ENCODE measurements at places on chromosomes 4 and X.
A peak's percentile ranks its signal among the peaks of the same experiment; 100 is the strongest.

GRCh38 chr4:80072228-80072743 lies 743 bp downstream of the ANTXR2 start:
- DNase-seq = no peak

GRCh38 chrX:18065956-18066355 lies 154.7 kb downstream of the BEND2 start:
- no peak for DNase-seq

DNA sequence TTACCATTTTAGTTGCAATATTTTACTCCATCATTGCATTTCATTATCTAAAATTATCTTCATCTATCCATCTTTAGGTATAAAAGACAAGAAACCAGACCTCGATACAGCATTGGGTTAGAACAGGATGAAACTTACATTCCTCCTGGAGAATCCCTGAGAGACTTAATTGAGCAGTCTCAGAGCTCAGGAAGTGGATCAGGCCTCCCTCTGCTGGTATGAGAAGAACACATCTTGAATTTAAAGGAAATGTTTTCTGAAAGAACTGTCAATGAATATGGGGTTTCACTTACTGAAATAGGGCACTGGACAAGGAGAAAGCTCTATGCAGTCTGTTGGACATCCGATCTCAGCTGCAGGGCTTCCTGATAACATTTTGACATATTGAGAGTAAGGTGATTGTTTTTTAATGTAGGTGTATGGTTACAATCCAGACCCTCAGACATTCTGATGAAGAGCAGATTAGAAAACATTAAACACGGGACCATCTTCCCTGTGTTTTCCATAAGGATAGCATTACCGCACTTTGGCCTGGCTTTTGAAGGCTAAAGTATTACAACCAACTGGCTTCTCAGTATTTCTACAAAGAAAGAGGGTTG lies 367.2 kb downstream of the BMPR1B start:
- DNase-seq = no peak

DNA sequence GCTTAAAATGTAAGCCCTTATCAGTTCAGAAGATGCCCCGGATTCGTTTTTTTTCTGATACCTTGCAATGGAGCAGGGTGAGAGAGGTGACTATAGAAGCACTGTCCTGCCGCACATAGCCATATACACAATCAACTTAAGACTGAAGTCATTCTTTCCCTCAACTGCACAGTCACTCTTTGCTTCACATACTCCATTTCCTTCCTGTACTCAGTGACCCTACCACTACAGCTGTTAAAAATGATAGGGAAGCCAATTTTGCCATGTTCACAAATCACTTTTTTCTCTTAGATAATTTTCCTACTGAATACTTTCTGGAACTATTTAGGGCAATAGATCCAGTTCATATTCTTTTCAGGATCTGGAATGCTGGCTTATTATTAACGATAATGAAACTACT lies 300.0 kb downstream of the ANK2 start:
- DNase-seq = no peak

DNA sequence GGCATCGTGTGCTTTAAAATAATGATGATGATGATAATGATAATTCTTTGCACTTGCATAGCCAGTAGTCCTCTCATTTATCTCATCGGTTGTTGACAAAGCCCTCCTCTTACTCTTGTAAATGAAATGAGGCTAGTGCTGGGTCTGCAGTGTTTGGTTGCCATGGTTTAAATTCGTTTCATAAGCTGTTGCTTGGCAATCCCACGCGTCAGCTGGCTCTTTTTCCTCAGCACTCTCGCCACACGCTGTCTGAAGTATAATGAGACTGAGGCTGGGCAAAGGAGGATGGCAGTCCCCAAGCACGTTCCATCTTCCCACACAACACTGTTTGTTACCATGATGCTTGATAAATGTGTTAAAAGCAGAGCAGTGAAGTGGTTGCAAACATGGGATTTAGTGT lies 15.5 kb downstream of the PAGE4 start:
- no peak for DNase-seq

DNA sequence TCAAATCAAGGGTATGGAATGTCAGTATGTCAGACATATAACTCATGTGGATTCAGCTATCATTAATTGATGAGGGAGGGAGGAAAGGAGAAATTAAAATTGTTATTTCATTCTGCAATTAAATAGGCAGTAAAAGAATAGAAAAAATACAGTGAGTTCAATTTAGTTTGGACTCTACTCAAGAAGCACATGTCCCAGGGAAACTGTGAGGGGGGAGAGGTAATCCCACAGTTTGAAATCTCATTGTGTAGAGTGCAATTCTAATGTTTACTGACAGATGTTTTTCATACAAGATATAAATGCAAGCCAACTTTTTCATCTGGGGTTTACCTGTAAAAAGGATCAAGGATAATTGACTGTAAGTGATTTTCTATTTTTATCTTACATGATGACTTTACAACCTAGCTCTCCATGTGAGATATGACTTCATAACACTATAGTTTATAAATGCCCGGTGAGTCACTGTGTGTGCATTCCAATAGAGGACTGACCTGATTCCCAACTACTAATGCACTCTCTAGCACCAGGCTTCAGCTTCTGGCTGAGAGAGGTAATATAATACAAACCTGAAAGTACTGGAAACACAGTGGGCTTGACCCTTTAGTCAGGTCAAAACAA lies 35.2 kb upstream of the SCD5 start:
- DNase-seq = no peak

GRCh38 chrX:14356401-14356800 lies 172.9 kb upstream of the GLRA2 start:
- DNase-seq = no peak

GRCh38 chr4:85243857-85244256 lies 231.1 kb upstream of the ARHGAP24 start:
- no peak for DNase-seq

DNA sequence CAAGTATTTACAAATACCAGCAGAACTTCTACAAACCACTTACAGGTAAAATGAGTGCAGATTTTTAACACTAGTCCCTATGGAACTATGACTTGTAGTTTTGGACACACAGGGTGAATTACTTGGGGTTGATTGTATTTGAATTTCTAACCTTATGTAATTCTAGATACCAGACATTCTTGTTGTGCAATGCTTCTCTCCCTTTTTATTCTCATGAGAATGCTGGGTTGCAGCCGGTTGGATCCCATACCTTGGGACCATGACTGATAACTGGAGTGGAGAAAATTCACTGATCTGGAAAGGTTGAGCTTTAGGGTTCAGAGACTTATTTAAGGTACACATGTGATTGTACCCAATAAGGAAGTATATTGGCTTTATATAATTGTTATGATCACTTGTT lies 8.8 kb downstream of the TET2 start:
- DNase-seq = no peak

DNA sequence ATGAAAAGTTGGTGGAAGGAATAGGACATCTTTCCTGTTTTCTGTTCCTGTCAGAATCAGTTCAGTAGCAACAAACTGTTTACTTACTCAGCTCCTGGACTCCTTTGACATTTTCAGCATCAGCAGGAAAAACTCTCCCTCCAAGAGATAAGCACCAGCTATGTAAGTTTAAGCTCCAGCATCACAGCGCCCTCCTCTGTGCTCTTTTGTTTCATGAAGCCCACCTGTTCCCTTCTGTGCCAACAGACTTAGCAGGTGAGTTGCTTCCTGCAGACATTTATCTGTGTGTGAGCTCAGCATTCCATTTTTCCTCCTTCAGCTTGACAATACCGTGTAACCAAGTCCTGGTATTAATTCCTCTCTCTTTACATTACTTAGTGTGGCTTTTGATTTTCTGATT lies 644.1 kb upstream of the AGA start:
- no peak for DNase-seq

- DNase-seq = peak; percentile 53
Measured at GRCh38 chrX:49184294-49185281, 1.6 kb downstream of the PRICKLE3 start.

DNA sequence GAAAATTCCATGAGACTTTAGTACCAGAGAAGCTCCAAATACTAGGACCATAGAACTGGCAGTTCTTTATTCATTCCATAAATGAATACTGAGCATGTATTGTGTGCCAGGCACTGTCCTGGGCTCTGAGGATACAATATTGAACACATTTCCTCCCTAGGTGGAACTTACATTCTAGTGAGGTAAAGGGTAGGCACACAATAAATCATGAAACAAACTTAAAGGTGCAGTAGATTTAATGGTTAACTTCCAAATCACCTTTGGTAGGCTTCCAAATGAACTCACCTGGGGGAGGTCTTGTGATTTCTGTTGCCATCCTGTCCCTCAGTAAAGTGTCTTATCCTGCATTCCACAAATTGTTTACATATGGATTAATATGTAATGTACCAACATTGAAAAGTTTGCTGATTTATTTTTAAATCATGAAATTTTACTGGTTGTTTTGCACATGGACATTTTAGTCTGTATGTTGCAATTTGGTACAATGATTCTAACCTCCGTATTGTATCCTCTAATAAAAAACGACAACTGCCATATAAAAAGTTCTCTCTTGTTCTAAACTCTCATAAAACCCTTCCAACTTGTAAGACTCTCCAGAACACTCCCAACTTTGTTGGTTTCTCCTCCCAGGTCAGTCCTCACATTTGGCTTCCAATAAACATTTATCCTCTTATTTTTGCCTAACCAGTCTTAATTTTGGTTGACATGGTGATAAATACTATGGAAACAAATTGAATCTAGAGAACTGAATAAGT lies 4.5 kb upstream of the MAGEA11 start:
- DNase-seq = no peak

GRCh38 chr4:41177016-41177415 lies 37.3 kb downstream of the APBB2 start:
- DNase-seq = no peak

Measured in B cell (primary cell).